GM18507 (cell line): ENCODE measurements at places on chromosomes 1 and 21.

GRCh38 chr1:44584167-44584566 is 90.1 kb downstream of the TMEM53 start:
- DNase-seq: no peak

DNA sequence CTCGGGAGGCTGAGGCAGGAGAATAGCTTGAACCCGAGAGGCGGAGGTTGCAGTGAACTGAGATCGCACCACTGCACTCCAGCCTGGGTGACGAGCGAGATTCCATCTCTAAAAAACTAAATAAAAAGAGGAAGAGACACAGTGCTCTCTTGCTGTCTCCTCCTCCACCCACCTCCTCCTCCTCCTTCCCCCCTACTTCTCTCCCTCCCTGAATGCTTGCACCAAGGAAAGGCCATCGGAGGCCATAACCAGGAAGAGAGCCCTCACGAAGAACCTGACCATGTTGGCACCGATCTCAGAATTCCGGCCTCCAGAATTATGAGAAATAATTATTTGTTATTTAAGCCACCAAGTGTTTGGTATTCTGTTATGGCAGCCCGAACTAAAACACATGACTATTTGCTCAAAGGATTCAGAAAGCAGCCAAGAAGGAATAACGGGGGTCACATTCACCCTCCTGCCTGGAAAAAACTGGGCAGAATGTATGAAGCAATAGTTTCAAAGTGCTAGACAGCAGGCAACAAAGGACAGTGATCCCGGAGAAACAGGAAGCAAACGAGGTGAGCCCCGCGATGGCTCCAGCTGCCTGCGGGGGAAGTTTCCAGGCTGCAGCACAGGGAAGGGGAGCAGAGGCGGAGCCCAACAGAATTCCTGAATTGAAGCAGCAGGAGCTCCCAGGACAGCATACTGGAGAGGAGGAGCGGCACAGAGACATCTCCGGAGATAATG is 35.8 kb downstream of the LDLRAD1 start:
- DNase-seq: no peak

GRCh38 chr1:205914155-205914507 is 29.1 kb downstream of the SLC26A9 start:
- DNase-seq: no peak

DNA sequence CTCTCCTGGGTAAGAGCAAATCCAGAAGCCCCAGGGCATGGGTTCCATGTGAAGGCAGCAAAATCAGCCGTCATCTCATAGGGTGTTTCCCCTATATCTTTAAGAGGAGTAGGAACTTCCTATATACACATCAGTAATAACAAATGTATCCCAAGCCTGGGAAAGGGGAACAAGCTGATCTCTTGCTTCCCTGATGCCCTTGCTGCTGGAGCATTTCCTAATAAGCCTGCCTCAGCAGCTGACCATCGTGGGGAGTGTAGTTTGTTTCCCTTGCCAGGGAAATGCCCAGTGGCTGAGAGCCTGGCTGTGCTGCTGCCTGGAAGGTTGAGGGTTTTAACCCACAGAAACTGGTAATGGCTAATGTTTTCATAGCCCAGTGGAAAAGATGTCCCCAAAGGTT is 177.0 kb downstream of the NPHP4 start:
- DNase-seq: no peak

- no peak for DNase-seq
Measured at GRCh38 chr1:12547586-12548225, 70.3 kb downstream of the DHRS3 start.

DNA sequence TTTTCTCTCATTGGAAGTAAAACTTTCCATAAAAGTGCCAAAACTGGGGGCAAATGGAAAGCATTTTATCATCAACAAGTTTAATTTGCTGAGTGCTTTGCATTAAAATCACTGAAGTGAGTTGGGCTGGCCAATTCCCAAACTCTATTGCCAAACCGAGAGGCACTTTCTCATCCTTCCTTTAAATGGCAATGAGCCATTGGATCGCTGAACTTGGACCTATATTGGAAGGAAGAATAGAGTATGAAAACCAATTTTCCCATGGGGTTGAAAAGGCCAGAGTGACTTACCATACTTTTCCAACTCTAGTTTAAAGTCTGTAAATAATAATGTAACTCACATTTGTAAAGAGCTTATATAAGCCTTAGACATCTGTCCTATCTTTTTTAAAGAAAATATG is 189.1 kb upstream of the C1orf87 start:
- no peak for DNase-seq
